ENCODE measurements at places on chromosomes 7 and 10.

GRCh38 chr10:30284865-30285594 lies 64.0 kb downstream of the MTPAP start:
- no peak for DNase-seq

GRCh38 chr7:119708891-119709290 lies 564.1 kb upstream of the KCND2 start:
- no peak for DNase-seq

GRCh38 chr7:7742223-7742622 lies 23.8 kb upstream of the RPA3 start:
- DNase-seq: no peak

DNA sequence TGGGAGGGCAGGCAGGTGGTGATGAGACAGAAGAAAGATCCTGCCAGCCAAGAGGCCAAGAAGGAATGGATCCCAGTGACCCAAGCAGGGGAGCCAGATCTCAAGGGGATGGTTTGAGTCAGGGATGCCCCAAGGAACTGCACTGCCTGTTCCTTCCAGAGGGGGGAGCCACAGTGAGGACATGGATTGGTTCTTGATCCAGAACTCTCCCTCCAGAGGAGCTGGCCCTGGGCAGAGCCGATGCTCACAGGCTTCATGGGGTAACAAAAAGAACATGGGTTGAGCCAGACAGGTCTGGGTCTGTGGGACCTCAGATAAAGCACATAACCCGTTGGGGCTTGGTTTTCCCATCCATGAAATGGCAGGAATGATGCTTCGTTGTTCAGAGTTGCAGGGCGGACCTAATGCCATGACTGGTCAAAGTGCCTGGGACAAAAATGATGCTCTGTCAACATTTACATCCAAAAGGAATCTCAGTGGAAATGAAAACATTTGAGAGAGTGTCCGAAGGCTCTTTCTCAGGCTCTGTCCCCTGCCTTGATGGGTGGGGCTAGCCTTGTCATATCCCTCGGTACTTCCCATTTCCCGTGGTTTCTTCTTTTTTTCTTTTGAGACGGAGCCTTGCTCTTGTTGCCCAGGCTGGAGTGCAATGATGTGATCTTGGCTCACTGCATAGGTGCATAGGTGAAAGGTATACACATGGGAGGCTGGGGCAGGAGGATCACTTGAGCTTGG lies 4.7 kb upstream of the DENND2A start:
- DNase-seq: no peak

- no peak for DNase-seq
Observed at GRCh38 chr10:103564116-103564501, 70.6 kb downstream of the NEURL1 start.

- no peak for DNase-seq
Observed at GRCh38 chr10:48806342-48806741, 121.7 kb downstream of the WDFY4 start.

- no peak for DNase-seq
Observed at GRCh38 chr7:28267012-28267411, 86.4 kb upstream of the JAZF1 start.

GRCh38 chr7:4692055-4692454 lies 10.0 kb downstream of the FOXK1 start:
- no peak for DNase-seq

GRCh38 chr10:91677911-91678310 lies 45.0 kb upstream of the PPP1R3C start:
- DNase-seq: no peak

- no peak for DNase-seq
Observed at GRCh38 chr10:4810092-4810491, 15.9 kb upstream of the AKR1E2 start.
